Heart left ventricle (tissue), 16 donors: ENCODE measurements at places on chromosomes 3 and 15. TPM values are rescaled to one million over a fixed set of nuclear protein-coding genes. Genes with fewer than 3 reads are reported as not detected.
A peak's percentile ranks its signal among the peaks of the same experiment; 100 is the strongest.

The NECTIN3 gene
- total RNA-seq: 11.4 TPM

DNA sequence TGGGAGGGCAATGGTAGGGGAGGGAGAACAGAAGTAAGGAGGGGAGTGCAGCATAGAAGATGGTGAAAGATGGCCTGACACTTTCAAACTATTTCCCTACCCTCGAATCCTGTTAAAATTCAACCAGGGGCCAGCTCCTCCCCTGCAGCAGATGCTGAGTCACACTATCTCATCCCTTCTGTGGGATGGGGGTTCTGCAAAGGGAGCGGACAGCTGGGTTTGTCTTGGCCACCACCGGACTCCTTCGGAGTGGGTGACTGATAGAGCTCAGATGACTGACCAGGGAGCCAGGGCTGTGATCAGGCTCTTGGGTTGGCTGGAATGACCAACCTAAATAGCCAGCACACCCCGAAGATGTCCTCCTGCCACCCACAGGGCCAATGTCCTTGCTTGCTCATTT is 33.6 kb upstream of the TMCC1 start:
- no peaks in the 10 kb centered on the region for H3K27me3 ChIP-seq
- no peak overlapping the region for H3K4me3 ChIP-seq
- no peak overlapping the region for H3K27ac ChIP-seq
- no peak for DNase-seq

DNA sequence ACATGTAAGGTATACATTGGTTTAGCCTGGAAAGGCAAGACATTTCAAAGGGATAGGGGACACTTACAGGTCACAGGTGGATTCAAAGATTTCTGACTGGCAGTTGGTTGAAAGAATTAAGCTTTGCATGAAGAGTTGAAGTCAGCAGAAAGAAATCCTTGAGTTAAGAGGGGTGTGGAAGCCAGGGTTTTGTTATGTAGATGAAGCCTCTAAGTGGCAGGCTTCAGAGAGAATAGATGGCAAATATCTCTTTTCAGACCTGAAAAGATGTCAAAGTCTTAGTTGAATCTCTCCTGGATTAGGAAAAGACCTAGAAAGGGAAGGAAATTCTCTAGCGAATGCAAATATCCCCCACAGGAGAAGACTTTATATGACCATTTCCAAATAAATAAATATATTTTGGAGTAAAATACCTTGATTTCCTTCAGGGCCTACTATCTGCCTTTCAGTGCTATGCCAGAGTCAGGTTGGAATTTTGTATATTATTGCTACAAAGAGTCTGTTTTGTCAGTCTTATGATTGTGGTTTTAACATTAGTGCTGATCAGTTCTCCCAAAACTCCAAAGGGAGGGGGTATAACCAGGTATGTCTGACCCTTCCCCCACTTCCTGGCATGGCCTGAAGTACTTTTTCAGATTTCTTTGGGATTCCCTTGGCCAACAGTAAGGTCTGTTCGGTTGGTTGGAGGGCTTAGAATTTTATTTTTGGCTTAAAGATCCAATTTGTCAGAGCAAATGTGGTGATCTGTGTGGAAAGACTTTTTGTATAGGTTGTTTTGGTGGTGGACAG is 286.4 kb downstream of the LRTM1 start:
- peaks cover 10% of the 10 kb centered on the region for H3K27me3 ChIP-seq
- H3K27ac ChIP-seq: no peak overlapping the region
- DNase-seq: no peak
- no peak overlapping the region for H3K4me3 ChIP-seq

DNA sequence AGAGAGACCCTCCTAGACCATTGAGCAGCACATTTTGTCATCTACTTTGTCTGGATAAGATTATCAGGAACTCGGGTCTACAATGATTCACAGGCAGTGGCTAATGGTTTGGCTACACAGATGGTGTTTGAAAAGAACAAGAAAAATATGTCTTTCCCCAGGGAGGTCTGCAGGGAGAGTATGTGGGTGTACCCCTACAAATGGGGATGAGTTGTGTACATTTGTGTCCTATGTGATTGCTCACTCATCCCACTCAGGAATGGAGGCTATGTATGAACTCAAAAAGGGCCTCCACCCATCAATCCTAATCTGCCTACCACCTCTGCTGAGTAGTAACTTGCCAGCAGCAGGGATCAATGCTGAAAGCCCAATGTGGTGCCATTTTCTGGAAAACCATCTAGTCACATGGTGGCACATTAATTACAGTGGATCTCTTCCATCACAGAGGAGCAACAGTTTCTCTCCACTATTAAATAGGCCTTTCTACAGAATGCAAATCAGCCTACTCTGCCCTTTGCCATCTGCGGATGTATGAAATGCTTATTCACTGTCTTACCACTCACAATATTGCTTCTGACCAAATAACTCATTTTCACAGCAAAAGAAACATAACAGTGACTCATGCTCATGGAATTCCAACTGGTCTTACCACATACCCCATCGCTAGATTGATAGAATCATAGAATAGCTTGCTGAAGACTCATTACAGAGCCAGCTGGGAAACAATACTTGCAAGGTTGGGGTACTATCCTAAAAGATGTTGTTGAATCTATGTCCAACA is 48.3 kb upstream of the TRIM42 start:
- no peaks in the 10 kb centered on the region for H3K4me1 ChIP-seq
- H3K27ac ChIP-seq: no peak overlapping the region
- H3K27me3 ChIP-seq: no peaks in the 10 kb centered on the region
- no peak for DNase-seq
- H3K36me3 ChIP-seq: no peaks in the 10 kb centered on the region
- H3K4me3 ChIP-seq: no peak overlapping the region

The LINGO1 gene
- total RNA-seq: 0.49 TPM

The GOLGA8R gene
- total RNA-seq: 3.4 TPM

DNA sequence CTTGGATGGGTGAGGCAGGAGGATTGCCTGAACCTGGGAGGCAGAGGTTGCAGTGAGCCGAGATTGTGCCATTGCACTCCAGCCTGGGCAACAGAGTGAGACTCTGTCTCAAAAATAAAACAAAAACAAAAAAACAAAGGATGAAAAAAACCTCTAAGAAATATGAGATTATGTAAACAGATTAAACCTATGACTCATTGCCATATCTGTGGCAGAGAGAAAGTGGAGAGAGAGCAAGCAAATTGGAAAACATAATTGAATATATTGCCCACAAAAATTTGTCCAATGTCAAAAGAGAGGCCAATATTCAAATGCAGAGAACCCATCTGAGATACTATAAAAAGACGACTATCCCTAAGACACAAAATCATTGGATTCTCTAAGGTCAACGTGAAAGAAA is 1106.0 kb downstream of the OTOL1 start:
- H3K4me1 ChIP-seq: no peaks in the 10 kb centered on the region
- H3K27ac ChIP-seq: no peak overlapping the region
- no peaks in the 10 kb centered on the region for H3K36me3 ChIP-seq
- no peak overlapping the region for H3K4me3 ChIP-seq
- no peaks in the 10 kb centered on the region for H3K27me3 ChIP-seq
- no peak for DNase-seq

- H3K27ac ChIP-seq: no peak overlapping the region
- DNase-seq: peak; percentile 19
- no peaks in the 10 kb centered on the region for H3K4me1 ChIP-seq
- no peak overlapping the region for H3K4me3 ChIP-seq
Observed at GRCh38 chr3:73868688-73869315, 244.1 kb upstream of the PDZRN3 start.

GRCh38 chr15:63870043-63870394 is 36.3 kb upstream of the HERC1 start:
- no peaks in the 10 kb centered on the region for H3K27me3 ChIP-seq
- no peaks in the 10 kb centered on the region for H3K4me1 ChIP-seq
- no peak overlapping the region for H3K27ac ChIP-seq
- no peak overlapping the region for H3K4me3 ChIP-seq

DNA sequence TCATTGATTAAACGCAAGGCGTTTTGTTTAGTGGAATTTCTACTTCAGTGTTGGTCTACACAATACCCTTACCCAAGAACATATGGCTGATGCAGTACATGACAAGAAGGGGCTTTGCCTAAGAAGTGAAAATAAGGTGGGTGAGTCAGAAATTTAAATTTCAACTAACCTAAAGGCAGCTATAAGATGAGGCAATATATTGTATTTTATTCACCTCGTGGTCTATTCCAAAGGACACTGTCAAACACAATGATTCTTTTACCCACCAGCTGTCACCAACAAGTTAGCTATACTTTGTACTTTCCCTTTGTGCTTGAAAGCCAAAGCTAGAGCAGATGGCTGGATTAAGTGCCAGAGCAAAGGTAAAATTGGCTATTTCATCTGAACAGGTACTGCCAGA is 10.9 kb upstream of the SETMAR start:
- H3K4me3 ChIP-seq: no peak overlapping the region
- H3K4me1 ChIP-seq: no peaks in the 10 kb centered on the region
- H3K27ac ChIP-seq: no peak overlapping the region
- DNase-seq: no peak
- no peaks in the 10 kb centered on the region for H3K27me3 ChIP-seq

DNA sequence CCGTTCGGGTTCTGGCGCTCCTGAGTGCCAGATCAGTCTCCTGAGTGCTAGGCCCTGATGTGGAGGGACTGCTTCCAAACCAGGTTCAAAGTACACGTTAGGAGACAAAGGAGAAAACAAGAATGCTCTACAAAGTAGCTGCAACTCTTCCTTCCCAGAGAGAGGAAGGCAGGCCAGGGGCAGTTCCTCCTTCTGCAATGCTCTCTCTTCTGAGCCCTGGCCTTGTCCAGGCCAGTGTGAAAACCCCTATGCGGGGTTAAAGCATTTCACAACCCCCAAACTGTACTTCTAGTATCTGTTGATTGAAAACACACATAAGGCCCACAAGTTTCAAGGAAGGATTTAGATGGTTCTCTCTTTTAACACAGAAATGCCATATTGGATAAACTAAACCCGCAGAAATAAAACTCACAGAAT is 9.7 kb upstream of the CALML4 start:
- H3K36me3 ChIP-seq: no peaks in the 10 kb centered on the region
- no peak for DNase-seq
- peaks cover 7% of the 10 kb centered on the region for H3K4me1 ChIP-seq
- H3K27me3 ChIP-seq: no peaks in the 10 kb centered on the region
- no peak overlapping the region for H3K27ac ChIP-seq

GRCh38 chr3:146469150-146470017 is at the start of gene PLSCR2:
Gene PLSCR2 (minus strand): TSS chr3:146469561. CDS start chr3:146459904, 9,657 bp downstream.
- H3K4me1 ChIP-seq: no peaks in the 10 kb centered on the region
- peak within 1 kb of the TSS; percentile 62 for H3K4me3 ChIP-seq
- no peaks in the 10 kb centered on the region for H3K36me3 ChIP-seq

- H3K27ac ChIP-seq: no peak overlapping the region
- H3K4me1 ChIP-seq: no peaks in the 10 kb centered on the region
- no peaks in the 10 kb centered on the region for H3K27me3 ChIP-seq
- DNase-seq: no peak
- no peak overlapping the region for H3K4me3 ChIP-seq
Observed at GRCh38 chr3:42486814-42487565, 15.5 kb upstream of the VIPR1 start.

The CASR gene
- total RNA-seq: 0.02 TPM

GRCh38 chr3:145698749-145699148 is 462.2 kb downstream of the PLOD2 start:
- H3K4me3 ChIP-seq: no peak overlapping the region
- DNase-seq: no peak
- no peak overlapping the region for H3K27ac ChIP-seq
- no peaks in the 10 kb centered on the region for H3K4me1 ChIP-seq

- H3K4me3 ChIP-seq: no peak overlapping the region
- DNase-seq: no peak
- no peaks in the 10 kb centered on the region for H3K4me1 ChIP-seq
- H3K27ac ChIP-seq: peak overlapping the region; percentile 71
Observed at GRCh38 chr15:97691799-97692198, 268.7 kb upstream of the ARRDC4 start.

DNA sequence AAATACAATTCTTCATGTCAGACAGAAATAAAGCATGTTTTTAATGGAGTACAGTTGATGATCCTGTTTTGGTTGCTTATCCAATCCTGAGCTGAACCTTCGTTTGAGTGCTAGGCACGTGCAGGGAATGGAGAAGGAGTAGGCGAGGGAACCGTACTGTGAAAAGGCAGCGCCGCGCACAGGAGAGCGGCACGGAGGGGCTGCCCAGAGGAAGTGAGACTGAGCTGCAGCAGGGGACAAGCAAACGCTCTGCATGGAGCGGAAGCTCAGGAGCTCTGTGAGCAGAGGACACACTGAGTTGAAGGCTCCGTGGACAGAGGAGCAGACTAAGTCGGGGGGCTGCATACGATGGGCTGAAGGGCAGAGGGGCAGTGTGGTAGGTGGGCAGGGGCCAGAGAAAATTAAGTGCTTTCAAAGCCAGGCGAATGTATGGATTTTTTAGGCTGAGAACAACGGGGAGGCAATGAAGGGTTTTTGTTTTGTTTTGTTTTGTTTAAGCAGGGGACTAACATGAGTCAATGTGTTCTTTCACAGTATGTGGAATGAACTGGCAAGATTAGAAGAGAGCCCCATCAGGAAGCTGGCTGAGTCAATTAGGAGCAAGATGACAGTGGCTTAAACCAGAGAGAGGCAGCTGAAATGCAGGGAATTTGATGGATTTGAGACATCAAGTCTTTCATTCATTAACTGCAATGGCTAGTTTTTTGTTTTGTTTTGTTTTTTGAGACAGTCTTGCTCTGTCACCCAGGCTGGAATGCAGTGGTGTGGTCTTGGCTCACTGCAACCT is 23.8 kb upstream of the TM2D3 start:
- peaks cover 31% of the 10 kb centered on the region for H3K36me3 ChIP-seq
- peak; percentile 56 for DNase-seq
- H3K4me3 ChIP-seq: no peak overlapping the region
- H3K27me3 ChIP-seq: no peaks in the 10 kb centered on the region

The IGSF10 gene
- 6.8 TPM for total RNA-seq

- no peak overlapping the region for H3K27ac ChIP-seq
- H3K4me1 ChIP-seq: no peaks in the 10 kb centered on the region
- H3K27me3 ChIP-seq: no peaks in the 10 kb centered on the region
- no peak overlapping the region for H3K4me3 ChIP-seq
Observed at GRCh38 chr15:82625136-82625535, 22.0 kb downstream of the CPEB1 start.

- peak overlapping the region; percentile 99 for H3K27ac ChIP-seq
- H3K4me1 ChIP-seq: peaks cover 14% of the 10 kb centered on the region
- no peaks in the 10 kb centered on the region for H3K27me3 ChIP-seq
Observed at GRCh38 chr15:44729408-44730127, 6.8 kb upstream of the TRIM69 start.

GRCh38 chr3:193971261-193971751 is 164.6 kb upstream of the HES1 start:
- H3K4me3 ChIP-seq: no peak overlapping the region
- no peak for DNase-seq
- no peaks in the 10 kb centered on the region for H3K36me3 ChIP-seq
